ENCODE measurements at places on chromosomes 13 and 19.

DNA sequence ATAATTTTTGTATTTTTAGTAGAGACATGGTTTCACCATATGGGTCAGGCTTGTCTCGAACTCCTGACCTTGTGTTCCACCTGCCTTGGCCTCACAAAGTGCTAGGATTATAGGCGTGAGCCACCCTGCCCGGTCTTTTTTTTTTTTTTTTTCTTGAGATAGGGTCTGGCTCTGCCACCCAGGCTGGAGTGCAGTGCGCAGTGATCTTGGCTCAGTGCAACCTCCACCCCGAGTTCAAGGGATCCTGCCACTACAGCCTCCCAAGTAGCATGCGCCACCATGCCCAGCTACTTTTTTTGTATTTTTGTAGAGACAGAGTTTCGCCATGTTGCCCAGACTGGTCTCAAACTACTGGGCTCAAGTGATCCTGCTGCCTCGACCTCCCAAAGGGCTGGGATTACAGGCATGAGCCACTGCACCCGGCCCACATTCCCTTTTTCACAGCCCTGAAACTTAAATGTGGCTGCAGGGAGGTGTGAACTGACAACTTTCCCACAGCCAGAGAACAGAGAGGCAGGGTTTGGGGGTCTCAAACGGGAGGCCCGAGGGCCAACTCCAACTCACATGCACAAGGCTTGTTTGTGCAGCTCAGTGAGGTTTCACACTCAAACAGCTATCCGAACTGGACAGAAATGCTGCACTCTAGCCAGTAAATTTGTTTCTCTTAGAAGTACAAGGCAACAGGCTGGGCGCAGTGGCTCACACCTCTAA, 4.4 kb upstream of the S1PR5 start:
- no peak overlapping the region for H3K27ac ChIP-seq
- DNase-seq = no peak
- peaks cover 26% of the 10 kb centered on the region for H3K27me3 ChIP-seq
- H3K36me3 ChIP-seq = no peaks in the 10 kb centered on the region

DNA sequence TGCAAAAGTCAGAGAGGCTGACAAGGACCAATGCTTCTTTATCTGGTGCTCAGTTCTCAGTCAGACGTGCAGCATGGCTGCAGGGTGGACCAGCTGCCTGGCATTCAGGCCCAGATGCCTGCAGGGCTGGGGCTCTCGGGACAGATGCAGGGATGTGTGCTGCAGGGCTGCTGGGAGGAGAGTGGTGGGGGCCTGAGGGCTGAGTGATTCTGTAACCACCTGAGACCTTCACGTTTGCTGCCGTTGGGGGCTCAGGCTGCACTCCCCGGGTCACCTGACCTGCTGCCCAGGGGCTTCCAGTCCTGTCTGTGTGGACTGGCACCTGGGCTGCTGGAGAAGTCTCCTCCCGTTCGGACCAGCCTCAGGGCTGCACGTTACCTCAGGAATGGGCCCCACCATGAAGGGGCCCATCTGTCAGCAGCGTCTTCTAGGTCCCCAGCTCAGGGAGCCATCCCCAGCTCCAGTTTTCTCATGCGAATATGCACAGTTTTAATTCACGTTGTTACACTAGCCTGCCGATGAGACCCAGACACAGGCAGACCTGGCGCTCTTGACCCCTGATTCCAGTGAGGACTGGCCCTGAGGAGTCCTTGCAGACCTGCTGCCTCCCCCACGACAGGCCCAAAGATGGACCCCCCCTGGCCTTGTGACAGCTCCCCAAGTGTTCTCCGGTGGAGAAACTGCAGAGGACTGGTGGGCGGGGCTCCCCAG, 16.9 kb downstream of the KCTD15 start:
- no peak for DNase-seq
- H3K4me1 ChIP-seq = peaks cover under 1% of the 10 kb centered on the region
- H3K4me3 ChIP-seq = no peak overlapping the region
- peaks cover under 1% of the 10 kb centered on the region for H3K27me3 ChIP-seq

DNA sequence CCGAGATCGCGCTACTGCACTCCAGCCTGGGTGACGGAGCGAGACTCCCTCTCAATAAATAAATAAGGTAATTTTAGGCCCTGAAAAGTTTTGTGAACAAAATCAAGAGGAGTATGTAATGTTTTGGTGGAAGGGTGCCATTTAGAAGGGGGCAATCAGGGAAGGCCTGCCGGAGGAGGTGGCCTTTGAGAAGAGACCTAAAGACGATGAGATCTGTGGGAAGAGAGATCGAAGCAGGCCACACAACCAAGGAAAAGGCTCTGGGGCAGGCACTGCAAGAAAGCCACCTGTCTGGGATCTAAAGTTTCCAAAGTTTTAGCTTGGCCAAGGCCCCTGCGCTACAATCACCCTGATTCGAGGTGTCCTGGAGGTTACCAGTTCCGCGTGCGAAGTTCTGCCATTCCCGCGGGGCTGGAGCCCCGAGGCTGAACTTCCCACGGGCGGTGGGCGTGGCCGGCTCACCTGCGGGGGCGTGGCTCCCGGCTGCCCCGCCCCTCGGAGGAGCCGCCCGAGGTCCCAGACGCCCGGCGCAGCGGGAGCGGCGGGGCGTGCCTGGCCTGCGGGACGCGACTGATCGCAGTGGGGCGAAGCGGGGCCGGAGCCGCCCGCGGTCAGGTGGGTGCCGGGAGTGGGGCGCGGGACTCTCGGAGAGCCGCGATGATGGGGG, at the start of gene KLC3:
KLC3 (plus strand) TSS at position 519 of the 667 bp plus-strand sequence. CDS start 4,792 bp downstream, outside the sequence.
- H3K4me3 ChIP-seq = peak within 1 kb of the TSS; percentile 48
- H3K27ac ChIP-seq = no peak within 1 kb of the TSS
- DNase-seq = no peak
- H3K36me3 ChIP-seq = no peaks in the 10 kb centered on the region

- no peaks in the 10 kb centered on the region for H3K36me3 ChIP-seq
- peaks cover 3% of the 10 kb centered on the region for H3K4me1 ChIP-seq
- DNase-seq = no peak
- H3K27me3 ChIP-seq = peaks cover 9% of the 10 kb centered on the region
Measured at GRCh38 chr13:75864718-75865117, 228.6 kb downstream of the LMO7 start.

- no peaks in the 10 kb centered on the region for H3K4me1 ChIP-seq
- no peak overlapping the region for H3K4me3 ChIP-seq
- no peak overlapping the region for H3K27ac ChIP-seq
- no peaks in the 10 kb centered on the region for H3K36me3 ChIP-seq
- H3K27me3 ChIP-seq = peaks cover 22% of the 10 kb centered on the region
Measured at GRCh38 chr13:97119943-97120342, 102.2 kb upstream of the MBNL2 start.

- H3K36me3 ChIP-seq = peaks cover 3% of the 10 kb centered on the region
- H3K27me3 ChIP-seq = peaks cover 47% of the 10 kb centered on the region
- no peak for DNase-seq
- no peak overlapping the region for H3K27ac ChIP-seq
Measured at GRCh38 chr13:98749501-98749900, 3.0 kb downstream of the SLC15A1 start.

DNA sequence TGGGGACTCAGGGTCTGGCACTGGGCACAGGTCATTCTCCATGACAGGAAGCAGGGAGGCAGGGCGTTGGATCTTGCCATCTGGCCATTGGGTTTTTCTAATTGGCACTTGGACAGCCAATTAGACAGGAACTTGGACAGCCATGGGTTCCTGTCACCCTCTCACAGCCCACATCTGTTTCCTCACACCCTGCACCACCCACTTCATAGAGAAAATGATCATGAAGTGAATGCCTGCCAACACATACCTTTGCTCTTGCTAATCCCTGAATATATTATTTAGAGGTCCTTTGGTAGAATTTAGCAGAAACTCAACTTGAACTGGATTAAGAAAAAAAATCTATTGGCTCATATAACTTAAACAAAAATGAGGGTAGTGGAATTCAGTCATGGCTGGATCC, 4.9 kb upstream of the OLFM2 start:
- peaks cover 6% of the 10 kb centered on the region for H3K4me1 ChIP-seq
- no peak overlapping the region for H3K4me3 ChIP-seq
- no peak for DNase-seq
- H3K27ac ChIP-seq = no peak overlapping the region
- H3K36me3 ChIP-seq = no peaks in the 10 kb centered on the region

DNA sequence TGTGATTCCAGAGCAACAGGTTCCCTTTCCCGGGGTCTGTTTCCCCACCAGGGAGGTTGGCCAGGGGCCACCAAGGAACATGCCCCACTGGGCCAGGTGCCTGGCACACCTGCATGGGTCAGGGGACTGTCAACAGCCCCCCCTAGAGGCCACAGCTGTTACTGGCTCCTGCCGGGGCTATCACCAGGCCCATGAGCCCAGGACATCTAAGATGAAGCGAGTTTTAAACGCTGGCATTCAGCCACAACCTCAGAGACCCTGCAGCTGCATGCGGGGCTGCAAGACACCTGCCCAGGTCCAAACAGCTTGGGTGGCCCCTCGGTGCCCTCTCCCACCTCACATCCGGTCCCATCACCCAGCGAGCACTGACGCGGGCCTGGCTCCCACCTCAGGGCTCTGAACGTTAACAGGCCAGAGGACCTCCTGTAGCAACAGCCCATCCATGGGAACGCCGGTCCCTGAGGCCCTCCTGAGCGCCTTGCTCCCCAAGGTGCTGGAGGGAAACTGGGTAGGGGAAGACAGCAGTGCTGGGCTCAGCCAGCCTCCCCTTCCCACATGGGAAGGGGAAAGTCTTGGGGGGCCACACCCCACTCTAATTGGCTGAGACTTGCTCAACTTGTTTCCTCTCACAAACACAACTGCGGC, 12.0 kb downstream of the KHSRP start:
- H3K36me3 ChIP-seq = peaks cover 27% of the 10 kb centered on the region
- peak; percentile 54 for DNase-seq
- no peaks in the 10 kb centered on the region for H3K27me3 ChIP-seq
- H3K27ac ChIP-seq = no peak overlapping the region

DNA sequence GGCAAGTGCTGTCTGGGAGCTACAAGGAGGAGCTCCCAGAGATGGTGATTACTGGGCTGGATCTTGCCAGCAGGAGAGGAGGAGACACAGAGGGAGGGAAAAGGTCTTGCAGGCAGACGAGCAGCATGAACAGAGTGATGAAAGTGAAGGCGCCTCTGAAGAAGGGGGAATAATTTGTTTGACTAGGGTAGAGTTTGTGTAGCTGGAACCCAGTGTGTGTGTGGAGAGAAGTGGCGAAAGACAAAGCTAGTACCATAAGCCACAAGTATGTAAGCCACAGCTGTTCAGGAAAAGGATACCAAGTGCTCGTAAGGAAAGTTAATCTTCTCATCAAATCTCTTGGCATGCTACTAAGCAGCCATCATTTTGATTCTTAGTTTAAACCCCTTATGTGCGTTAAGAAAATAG, 5.4 kb downstream of the FLT1 start:
- no peak overlapping the region for H3K4me3 ChIP-seq
- no peak overlapping the region for H3K27ac ChIP-seq
- no peak for DNase-seq
- peaks cover 23% of the 10 kb centered on the region for H3K27me3 ChIP-seq

DNA sequence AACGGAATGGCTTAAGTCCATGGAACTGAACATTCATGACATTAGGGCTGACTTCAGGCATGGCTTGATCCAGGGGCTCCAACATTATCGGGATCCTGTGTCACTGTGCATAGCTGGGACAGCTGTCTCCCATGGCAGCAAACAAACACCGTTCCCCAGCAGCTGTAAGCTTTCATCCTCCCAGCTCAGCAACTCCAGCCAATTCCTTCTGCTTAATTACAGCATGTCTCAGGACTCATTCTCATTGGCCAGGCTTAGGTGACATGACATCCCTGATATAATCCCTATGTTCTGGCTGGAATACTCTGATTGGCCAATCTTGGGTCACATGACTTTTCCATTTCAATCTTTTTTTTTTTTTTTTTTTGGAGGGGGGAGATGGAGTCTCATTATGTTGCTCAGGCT, 10.9 kb upstream of the TLE5 start:
- no peak for DNase-seq
- no peak overlapping the region for H3K4me3 ChIP-seq
- no peaks in the 10 kb centered on the region for H3K36me3 ChIP-seq
- H3K4me1 ChIP-seq = peaks cover 2% of the 10 kb centered on the region
- no peaks in the 10 kb centered on the region for H3K27me3 ChIP-seq

- H3K36me3 ChIP-seq = peaks cover 2% of the 10 kb centered on the region
- no peak overlapping the region for H3K4me3 ChIP-seq
- peaks cover 2% of the 10 kb centered on the region for H3K27me3 ChIP-seq
- H3K4me1 ChIP-seq = no peaks in the 10 kb centered on the region
- H3K27ac ChIP-seq = no peak overlapping the region
Measured at GRCh38 chr13:113669755-113670341, 2.8 kb downstream of the GRK1 start.

DNA sequence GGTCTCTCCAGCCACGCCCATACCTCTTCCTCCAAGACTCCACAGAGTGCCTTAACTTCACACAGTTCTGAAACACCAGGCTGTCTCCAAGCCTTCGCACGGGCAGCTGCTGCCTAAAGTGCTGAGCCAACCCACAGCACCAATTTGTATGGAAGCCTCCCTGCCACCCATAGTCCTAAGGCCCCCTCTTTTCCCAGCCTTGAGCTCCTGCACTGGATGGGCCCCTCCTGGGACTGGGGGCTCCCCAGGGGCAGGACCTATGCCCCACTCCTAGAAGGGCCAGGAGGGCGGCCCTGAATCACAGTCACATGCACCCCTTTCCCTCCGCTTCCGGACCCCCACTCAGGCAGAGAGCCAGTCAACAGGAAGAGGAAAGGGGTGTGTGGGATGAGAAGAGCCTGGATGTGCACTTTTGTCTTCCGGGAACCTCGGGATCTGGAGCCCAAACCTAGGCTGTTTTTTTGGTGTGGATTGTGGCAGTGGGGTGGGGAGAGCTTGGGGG, 5.1 kb upstream of the FCER2 start:
- H3K27me3 ChIP-seq = peaks cover 22% of the 10 kb centered on the region
- H3K4me3 ChIP-seq = peak overlapping the region; percentile 55
- no peaks in the 10 kb centered on the region for H3K36me3 ChIP-seq
- no peak for DNase-seq

DNA sequence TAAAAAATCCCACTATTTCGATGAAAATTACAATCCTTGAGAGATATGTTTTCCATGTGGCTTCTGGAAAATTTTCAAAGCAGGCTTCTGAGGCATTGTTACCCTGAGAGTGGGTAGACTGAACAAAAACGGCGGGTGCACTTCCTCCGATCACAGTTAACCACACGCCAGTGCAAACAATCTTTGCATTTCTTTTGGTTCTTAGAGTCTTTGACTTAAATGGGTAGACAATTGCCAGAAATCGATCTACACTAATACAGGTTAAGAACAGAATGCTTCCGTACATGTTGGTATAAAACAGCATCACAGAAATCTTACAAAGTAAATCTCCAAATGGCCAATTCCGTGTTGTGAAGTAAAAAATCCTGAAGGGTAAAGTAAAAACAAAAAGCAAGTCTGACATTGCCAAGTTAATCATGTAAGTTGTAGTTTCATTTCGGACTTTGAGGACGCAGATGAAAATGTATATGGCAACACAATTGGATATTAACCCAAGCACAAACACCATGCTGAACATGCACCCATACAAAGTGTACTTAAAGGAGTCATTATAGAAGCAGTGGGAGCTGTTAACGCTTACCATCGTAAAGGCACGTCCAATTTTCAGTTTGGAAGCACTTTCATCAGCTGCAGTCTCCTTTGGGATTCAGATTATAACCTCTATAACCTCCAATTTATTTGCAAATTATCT, 927 bp downstream of the LPAR6 start:
- H3K4me1 ChIP-seq = peaks cover 46% of the 10 kb centered on the region
- peak; percentile 57 for DNase-seq
- H3K27me3 ChIP-seq = no peaks in the 10 kb centered on the region
- peak overlapping the region; percentile 96 for H3K4me3 ChIP-seq
- peaks cover 76% of the 10 kb centered on the region for H3K36me3 ChIP-seq
- H3K27ac ChIP-seq = peak overlapping the region; percentile 94
